NCI-H774 (cell line): ENCODE measurements at places on chromosomes 7 and 10.

- no peak for DNase-seq
Measured at GRCh38 chr7:100623951-100624824, 11.8 kb downstream of the MOSPD3 start.

DNA sequence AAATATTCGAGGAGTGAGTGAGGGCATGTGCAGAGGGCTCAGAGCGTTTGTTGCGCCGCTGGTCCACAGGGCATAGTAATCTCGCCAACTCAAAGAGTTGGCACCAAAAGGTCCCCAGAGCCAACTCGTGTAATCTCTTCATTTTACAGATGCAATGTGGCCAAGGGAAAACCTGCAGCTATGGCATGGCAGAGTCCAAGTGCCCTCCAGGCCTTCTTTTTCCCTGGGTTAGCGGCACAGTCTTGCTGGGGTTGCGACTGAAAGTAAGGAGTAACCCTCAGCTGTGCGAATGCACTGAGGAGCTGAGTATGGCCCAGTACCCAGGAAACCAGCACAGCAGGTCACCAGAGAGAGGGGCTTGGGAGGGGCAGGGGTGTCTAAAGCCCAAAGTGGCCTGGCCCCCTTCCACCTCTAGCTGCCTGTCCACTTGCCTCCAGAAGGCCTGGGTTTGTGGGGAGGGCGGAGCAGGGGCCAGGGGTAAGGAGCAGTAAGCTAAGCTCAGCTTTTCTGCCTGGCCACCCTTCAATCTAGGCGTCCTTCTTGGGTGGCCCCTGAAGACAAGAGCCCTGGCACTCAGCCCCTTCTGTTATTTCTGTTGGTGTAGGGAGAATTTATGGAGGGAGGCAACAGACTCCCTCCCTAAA, 3.3 kb upstream of the GAD2 start:
- no peak for DNase-seq

DNA sequence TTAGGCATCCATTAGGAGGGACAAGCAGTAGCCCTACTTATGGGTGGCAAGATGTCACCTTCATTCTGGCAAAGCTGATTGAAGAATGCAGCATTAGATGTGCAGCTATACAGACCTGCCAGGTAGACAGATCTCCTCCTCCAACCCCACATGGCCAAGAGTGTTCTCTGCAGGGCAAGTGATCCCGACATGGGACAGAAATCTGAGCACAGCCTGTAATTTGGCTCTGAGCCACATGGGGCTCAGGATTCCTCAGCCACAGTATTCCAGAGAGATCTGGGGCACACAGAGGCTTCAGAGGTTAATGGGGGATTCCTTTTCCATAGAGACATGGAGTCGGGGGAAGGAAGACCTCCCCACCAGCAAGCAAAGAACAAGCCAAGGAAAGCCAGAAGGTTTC, 58.7 kb upstream of the GDF10 start:
- DNase-seq = no peak

GRCh38 chr7:158351481-158351880, 236.1 kb downstream of the PTPRN2 start:
- DNase-seq = no peak

- no peak for DNase-seq
Measured at GRCh38 chr7:97020996-97021746, 3.5 kb downstream of the DLX5 start.

DNA sequence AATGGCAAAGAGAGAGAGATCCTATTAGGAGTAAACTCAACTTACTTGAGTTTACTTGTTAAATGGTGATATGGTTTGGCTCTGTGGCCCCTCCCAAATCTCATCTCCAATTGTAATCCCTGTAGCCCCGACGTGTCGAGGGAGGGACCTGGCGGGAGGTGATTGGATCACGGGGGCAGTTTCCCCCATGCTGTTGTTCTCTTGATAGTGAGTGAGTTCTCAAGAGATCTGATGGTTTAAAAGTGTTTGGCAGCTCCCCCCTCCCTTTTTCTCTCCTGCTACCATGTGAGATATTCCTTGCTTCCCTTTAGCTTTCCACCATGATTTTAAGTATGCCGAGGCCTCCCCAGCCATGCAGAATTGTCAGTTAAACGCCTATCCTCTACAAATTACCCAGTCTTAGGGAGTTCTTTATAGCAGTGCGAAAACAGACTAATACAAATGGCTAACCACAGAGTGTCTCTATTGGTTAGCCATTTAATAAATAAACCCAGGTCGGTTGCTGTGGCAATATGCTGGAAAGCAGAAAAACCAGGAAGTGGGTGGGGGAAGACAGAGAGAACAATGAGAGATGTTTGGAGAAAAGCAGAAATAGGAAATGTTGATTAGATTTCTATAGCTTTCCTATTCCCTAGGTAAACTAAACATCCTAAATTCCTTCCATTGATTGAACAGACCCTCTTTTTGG, 3.0 kb upstream of the STMP1 start:
- DNase-seq = peak; percentile 44

GRCh38 chr10:90089719-90090118, 388.3 kb downstream of the KIF20B start:
- no peak for DNase-seq

- DNase-seq = no peak
Measured at GRCh38 chr10:76695069-76695468, 942.5 kb downstream of the KCNMA1 start.
